Stimulated activated CD8-positive, alpha-beta memory T cell treated with anti-CD3 and anti-CD28 coated beads, Interleukin-4, amount 100 ng/mL, for 1 hour (primary cell): ENCODE measurements at places on chromosomes 5 and 9.

- no peak for DNase-seq
Measured at GRCh38 chr9:114745879-114746550, 59.8 kb downstream of the TNFSF15 start.

- no peak for DNase-seq
Measured at GRCh38 chr5:143494162-143494561, 90.7 kb upstream of the NR3C1 start.

- DNase-seq: no peak
Measured at GRCh38 chr5:39506211-39506610, 81.4 kb upstream of the DAB2 start.

DNA sequence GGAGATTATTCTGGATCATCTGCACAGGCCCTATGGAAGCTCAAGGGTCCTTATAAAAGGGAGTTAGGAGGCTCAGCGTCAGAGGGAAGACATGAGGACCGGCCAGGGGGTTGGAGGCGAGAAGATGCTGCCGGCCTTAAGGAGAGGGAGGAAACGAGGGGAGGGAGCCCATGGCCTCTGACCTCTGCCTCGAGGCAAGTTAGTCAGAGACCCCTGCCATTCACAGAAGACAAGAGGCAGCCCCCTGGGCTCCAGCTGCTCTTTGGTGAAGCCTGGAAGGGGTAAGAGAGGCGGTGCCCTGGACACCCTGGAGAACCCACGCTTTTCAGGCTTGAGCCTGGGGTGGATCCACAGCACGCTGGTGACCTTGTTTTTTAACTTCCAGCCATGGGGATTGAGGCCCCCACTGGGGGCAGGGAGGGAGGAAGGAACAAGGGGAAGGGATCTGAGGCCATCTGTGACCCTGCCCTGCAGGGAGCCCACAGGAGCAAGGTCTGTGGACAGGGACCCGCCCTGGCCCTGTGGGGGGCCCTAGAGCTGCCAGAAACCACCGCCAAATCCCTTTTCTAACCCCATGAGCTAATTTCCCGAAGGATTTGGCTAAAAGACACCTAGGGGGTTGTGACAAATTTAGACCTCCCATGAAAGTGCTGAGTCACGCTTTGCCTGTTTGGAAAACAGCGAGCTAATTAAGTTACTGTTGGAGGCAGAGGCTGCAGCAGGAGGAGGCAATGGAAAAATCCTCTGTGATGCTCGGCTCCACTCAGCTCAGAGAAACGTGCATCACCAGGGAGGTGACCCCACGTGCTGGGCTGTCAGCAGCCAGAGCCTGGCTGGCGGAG, 49.7 kb downstream of the OLFM1 start:
- DNase-seq: no peak

DNA sequence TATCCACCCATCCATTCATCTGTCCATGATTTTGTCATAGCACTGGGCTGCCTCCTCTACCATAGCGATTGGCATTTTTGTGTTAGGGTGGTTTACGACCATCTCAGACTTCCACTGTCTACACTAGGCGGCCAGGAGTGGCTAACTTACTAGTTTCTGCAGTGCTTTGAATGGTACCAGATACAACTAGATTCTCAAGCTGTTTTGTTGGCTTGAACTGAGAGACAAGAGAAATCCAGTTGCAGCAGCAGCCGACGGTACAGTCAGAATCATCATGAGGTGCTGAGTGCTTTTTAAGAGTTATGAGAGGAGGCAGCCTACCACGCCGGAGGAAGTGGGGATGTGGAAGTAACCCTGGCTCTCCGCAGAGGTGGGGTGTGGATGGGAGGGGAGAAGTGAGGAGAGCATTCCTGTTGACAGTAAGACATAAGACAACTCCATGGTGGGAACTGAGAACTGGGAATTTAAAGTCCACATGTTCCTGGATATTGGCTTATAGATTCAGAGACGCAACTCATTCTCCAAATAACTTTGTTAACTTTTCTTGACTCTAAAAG, 27.9 kb downstream of the COL5A1 start:
- no peak for DNase-seq

GRCh38 chr9:73743826-73744225, 592.2 kb downstream of the ANXA1 start:
- no peak for DNase-seq

- DNase-seq: no peak
Measured at GRCh38 chr9:127426756-127427155, 2.6 kb downstream of the ZNF79 start.

GRCh38 chr9:115540091-115540490, 422.1 kb upstream of the TNC start:
- no peak for DNase-seq

DNA sequence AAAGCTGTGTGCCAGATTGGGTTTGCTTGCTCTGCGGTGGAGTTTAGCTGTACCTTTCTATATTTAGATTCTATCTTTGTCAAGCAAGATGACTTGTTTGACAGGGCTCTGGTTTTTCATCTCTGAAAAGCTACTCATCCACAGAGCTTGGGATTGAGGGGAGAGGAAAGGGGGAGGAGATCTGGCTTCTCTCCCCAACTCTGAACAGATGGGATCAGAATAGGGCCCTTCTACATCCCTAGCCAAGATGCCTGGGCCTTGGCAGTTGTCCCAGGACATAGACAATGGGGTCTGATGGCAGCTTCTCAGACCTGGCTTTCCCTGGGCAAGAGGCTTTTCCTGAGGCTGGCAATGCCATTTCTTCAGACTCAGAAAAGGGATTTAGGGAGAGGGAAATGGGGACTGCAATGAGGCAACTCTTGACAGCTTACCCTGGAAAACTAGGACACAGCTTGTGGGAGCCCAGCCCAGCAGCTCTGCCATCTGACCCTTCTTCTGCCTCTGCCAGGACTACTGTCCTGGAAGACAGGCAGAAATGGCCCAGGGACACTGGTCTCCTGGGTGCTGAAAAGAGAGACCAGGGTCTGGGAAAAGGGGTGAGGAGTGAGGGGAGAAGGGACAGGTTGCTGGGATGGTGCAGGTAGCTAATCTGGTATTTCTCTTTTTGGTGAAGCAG, 50.2 kb upstream of the ASTN2 start:
- no peak for DNase-seq
